ENCODE measurements at places on chromosomes 3 and 15. TPM values are rescaled to one million over a fixed set of nuclear protein-coding genes. Genes with fewer than 3 reads are reported as not detected.

The SCG5 gene
- 1.4 TPM for total RNA-seq

The FBXO40 gene
- total RNA-seq: not detected

The VWA5B2 gene
- not detected for total RNA-seq

The FMN1 gene
- total RNA-seq: 3.8 TPM

DNA sequence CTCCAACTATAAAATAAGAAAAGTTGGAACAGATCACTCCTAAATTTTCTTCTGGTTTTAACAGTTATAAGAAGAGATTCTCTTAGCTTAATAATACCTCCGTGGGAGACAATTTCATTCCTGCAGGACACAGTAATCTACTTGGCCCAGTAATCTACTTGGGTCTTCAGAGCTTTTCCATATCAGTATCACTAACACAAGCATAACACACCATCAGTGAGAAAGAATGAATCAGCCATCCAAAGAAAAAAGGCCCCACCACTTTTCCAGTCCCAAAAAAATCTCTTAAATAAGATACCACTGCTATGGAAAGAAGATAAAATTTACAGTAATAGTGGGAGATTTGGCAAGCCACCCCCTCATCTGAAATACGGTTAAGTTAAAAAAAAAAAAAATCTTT, 20.2 kb downstream of the SIN3A start:
- no peak for DNase-seq

DNA sequence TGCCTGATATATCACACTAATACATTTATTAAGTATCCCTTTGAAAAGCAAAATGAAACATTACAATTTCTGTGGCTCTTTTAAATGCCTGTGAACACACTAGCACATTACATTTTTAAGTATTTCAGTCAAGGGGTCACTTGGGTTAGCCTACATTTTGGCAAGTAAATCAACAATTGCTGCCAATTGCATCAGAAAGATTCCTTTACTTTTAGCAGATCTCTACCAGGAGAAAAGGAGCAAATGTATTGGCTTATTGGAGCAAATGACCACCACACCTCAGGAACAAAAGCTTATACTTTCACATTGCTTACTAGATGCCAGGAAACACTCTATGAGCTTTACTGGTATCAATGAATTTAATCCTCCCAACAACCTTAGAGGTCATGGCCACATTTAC, 947.1 kb downstream of the FHIT start:
- DNase-seq: no peak

DNA sequence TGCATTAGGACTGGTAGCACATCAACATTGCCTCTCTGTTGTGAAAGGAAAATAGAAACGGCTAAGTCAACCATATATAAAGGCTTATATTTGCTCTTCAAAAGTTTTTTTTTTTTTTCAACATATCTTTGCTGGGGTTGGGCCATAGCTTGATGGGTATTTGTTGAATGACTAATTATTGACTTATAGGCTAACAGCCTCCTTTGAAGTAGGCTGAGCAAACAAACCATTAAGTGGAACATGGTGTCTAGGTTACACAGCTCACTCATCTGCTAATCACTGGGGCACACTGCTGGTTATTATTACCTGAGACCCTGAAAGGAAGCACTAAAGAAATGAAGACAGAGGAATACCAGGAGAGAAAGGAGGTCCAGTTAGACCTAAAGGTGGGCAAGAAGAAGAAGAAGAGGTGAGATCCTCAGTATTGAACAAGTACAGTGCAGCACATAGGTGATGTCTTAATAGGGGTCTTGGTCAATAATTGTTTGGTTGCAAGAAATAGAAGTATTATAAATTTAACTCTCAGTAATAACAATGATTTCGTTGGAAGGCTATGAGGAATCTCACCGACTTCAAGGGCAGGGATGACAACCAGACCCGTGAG, 139.4 kb downstream of the RPLP1 start:
- no peak for DNase-seq

DNA sequence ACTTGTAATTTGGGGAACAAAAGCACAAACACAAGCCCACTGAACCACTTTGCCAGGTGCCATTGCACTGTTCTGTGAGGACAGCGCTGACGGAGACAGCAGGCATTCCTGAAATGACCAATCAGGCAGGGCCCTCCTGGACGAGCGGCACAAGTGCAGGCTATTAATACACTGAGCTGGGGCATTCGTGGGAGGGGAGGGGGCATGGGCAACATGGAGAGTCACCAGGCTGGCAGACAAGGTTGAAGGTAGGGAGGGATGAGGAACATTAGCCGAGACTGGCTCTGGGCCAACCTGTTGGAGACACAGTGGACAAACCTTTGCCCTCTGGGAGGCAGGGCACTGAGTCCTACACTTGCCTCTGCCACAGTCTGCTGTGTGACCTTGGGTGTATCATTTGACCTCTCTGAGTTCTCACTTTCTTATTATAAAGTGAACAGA, 45.6 kb downstream of the NOX5 start:
- no peak for DNase-seq

DNA sequence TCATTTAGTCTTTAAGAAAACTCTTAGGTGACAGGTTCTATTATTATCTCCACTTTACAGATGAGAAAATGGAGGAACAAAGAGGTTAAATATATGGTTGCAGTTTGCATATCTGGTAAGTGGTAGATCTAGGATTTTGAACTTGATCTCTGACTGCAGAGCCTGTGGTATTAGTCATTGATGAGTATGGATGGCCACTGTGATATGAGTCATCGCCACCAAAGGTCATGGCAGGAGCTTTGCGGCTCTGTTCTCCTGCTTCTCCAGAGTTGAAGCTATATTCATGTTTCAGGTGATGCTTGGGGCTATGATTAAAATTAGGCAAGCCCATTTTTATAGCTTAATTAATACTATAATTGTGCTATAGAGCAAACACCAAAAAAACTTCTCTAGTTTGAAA, 306.2 kb upstream of the DPPA4 start:
- DNase-seq: no peak

- DNase-seq: no peak
Observed at GRCh38 chr3:63047068-63047467, 171.9 kb upstream of the CADPS start.

DNA sequence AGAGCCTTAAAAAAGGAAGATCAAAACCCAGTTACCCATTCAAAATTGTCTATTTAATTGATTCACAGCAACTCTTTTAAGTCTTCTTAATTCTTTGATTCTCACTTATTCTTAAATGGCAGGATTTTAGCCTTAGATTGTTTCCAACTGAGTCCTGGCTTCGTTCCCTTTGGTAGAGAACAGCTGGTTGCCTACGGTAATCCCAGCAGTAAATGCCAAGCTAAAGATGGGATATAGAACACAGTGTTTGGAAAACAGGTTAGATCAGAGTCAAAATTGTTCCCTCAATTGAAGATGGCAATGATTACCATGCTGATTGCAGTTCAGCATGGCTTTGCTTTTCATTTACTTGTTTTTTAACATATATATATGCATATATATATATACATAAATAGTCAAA, 300.9 kb downstream of the PYDC2 start:
- no peak for DNase-seq

Measured in uterus (tissue), 4 donors.